ENCODE measurements at places on chromosomes 2 and 18.

GRCh38 chr18:39840406-39840805 lies 2114.6 kb upstream of the PIK3C3 start:
- DNase-seq: peak; percentile 18

DNA sequence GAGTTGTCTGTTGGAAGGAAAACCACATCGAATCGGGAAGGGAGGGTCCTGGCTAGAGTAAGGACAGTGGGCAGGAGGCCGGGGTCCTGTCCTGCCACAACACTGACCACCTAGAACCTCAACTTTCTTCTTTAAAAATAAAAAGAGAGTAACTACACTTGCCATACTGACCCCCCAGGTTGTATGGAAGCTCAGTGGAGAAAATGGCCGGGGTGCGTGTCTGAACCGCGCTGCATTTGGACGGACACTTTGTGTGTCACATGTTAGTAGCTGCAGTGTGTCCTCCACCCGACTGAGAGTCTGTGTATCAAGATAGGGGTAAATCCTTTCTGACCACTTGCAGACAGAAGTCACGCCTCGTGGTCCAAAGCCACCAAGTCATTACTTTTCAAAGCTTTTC lies 87.0 kb downstream of the GBX2 start:
- DNase-seq: no peak

DNA sequence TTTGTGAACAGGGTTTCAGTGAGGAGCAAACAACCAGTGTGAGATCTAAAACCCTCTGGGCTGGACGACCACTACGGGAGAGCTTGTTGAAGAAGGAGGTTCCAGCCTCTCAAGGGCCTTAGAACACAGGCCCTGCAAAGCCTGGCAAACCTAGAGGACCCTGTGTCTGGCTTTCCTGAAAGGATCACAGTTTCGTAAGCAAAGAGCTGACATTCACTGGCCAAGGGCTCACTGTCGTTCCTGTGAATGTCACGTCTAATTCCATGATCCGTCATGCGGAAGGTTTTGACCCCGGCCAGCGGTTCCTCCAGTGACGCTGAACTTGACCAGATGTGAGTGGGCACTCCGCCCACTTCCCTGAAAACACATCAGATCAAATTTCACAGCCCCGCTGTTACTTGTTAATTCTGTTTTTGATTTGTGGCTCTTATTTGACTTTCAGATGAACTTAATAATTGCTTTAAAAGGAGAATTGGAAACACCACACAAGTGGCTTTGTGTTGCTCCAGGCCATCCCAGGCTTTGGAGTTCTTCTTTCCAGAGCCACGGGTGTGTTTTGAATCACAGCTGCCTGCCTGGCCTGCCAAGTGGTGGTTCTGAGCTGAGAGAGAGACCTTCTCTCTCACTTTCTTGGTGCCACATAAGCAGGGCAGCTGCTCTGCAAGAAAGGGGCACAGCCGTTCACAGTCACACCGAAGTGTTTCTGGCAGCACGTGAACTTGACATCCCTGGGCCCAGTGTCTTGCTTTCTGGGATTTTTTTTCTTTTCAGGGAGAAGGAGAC lies 308.4 kb downstream of the NDUFA10 start:
- no peak for DNase-seq

DNA sequence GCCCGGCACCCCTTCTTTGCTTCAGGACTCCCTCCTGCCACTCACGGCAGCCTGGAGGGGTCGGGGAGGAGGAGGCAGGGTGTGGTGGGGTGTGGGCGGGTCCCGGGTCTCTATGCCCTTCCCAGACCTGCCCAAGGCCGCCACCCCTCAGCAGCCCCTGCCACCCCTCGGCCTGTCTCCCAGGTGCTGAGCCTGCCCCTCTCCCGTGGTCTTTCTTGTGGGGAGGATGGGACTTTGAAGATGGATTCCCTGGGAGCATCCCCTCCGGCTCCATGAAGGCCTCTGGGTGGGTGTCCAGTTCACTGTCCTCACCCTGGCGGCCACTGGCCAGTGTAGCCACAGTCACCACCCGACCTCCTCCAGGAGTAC lies 23.2 kb downstream of the KCNIP3 start:
- DNase-seq: no peak

- no peak for DNase-seq
Measured at GRCh38 chr2:39289609-39290008, 45.8 kb upstream of the CDKL4 start.

DNA sequence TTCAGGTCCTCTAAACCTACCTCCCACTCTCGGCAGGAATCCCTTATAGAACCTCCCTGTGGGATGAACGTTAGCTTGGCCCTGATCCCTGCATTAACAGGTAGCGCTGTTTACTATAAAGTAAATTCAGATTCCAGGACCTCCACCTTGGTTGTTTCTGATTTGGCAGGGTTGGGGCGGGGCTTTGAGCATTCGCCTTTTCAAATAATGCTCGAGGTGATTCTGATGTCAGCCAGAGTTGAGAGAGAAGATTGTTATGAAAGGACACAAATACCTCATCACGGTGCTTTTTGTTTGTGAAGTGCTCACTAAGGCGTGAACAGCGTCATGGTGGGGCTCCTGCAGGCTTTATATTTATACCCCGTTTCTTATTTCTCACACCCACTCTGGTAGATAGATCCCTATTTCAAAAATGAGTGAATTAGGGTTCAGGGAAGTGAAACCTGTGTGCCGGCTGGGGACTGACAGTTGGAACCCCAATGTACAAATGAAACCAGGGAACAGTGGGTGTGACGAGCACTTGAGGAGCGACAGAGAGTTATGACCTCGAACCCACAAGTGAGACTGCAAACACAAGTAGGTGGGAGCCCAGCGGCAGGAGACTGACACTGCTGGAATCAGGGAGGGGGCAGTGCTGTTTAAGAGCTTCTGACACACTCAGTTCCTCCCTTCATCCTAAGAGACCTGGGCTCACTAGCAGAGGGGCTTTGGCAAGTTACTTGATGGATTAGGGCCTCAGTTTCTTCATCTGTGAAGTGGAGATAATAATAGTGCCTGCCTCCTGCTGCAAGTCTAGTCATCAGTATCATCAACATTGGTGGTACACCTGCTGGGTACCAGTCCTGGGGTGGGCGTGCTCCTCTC lies 14.2 kb upstream of the CXCR4 start:
- DNase-seq: no peak

GRCh38 chr2:171574149-171574795 lies 52.0 kb downstream of the CYBRD1 start:
- peak; percentile 88 for DNase-seq

- DNase-seq: no peak
Measured at GRCh38 chr2:9918275-9918674, 33.2 kb upstream of the GRHL1 start.

- no peak for DNase-seq
Measured at GRCh38 chr2:182522972-182523473, 96.2 kb upstream of the PDE1A start.

DNA sequence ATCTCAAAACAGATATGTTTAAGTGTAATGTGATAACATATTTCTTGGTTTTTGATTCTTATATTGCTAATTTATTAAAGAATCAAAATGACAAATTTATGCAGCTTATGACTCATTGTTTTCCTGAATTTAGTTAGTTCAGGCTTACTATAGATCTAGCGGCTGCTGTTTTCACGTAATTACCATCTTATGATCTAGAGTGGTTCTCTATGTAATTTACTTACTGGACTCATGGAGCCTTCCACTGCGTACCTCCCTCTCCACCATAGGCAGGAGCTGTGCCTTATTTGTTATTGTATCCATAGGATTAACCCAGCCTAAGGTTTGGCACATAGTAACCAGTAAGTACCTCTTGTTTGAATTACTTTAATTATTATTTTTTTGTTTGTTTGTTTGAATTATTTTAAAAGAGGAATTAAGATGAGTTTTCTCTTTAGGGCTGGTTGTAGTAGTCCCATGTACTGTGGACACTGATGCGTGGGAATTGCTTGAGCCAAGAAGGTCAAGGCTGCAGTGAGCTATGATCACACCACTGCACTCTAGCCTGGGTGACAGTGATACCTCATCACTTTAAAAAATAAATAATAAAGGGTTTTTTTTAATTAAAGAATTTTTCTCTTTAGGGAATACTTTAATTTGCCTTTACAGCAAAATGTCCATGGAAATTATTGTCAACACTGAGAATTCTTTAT lies 165.5 kb downstream of the PHLPP1 start:
- DNase-seq: peak; percentile 80

GRCh38 chr18:64392202-64392601 lies 243.3 kb upstream of the LINC00305 start:
- no peak for DNase-seq

DNA sequence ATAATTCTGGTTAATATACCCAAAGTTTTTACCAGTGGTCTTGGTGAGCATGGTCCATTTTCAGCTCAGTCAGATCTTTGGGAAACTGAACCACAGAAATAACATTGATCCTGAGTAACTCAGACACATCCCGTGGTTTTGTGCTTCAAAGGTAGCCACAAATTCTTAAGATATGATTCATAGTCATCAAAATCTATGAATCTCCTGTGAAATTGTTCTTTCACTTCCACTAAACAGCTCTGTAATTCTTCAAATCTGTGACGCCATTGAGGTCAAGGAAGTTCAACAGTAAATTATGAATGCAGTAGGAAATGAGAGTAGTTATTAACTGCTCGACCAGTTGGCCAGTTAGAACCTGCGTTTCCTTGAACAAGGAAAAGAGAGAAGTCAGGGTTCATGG lies 147.3 kb downstream of the IRS1 start:
- DNase-seq: no peak

DNA sequence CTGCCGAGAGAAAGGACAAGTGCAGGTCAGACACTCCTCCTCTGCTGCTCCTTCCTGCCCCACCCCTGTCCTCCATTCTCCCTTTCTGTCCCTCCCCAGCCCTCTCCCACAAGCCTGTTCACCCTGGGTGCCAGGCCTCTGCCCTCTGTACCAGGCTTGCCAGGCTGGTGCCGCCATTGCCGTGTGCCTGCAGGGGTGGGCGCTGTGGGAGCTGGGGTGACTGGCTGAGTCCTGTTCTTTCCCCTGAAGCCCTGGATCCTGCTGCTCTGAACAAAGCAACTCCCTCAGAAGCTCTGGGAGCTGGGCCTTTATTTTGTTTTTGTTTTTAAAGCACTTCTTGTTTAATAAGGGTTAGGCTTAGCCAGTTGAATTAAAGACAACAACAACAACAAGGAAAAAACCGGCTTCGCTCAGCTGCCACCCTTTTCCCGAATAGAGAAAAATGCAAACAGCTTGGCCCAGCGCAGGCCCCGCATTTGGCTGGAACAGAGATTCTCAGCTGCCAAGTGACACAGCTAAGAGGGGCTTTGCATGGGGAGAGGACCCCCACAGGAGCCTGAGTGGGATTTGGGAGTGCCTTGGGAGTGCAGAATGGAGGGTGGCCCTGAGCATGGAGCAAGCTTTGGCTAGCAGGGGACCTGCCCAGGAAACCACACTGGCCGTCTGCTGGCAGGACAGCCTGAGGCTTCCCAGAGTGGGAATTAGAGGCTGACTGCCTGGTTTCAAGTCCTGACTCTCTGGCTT lies 9.1 kb downstream of the PCARE start:
- DNase-seq: no peak

Data from DMS53 (cell line).